Nucleus accumbens (tissue), 56 donors: ENCODE measurements at places on chromosomes 11 and 22.

GRCh38 chr11:63564056-63564774 lies 1.0 kb upstream of the PLAAT2 start:
- DNase-seq: no peak

- DNase-seq: no peak
These were observed 59.5 kb upstream of the SCUBE2 start for GRCh38 chr11:9150926-9151325.

DNA sequence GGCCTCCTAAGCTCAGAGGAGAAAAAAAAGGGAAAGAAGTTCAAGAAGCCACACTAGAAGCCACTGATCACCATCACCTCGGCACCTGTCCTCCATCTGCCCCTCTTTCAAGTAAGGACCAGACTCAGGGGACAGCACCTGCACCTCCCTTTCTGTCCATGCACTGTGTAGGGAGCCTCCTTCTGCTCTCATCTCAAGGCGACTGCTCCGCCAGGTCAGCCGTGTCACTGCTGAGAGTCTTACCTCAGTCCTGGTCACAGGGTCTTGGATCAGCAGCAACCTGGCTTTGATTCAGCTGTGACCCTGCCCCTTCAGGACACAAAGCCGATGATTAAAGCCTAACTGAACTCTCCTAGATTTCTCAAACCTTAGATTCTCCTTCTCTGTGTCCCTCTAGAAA lies 101.5 kb downstream of the ZNF280B start:
- DNase-seq: no peak

GRCh38 chr11:6057452-6057851 lies 26.9 kb upstream of the OR56A1 start:
- DNase-seq: no peak

DNA sequence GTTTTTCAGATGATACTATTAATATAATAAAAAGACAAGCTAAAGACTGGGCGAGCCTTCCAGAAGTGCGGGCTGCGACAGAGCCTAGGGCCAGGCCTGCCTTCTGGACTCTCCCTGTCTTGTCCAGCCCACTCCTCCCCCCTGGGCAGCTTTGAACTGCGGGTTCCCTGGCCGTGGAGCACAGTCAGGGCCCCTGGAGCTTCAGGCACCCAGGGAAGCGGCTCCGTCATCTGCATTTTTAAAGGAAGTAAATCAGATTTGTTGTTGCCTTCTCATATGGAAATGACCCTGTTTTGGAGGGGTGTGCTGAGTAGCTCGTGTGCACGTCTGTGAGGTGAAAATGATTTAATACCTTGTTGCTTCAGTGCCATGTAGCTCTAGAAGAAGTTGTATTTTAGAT lies 265.3 kb downstream of the TBC1D22A start:
- DNase-seq: no peak

GRCh38 chr11:16605389-16605893 lies 133.0 kb upstream of the C11orf58 start:
- no peak for DNase-seq

DNA sequence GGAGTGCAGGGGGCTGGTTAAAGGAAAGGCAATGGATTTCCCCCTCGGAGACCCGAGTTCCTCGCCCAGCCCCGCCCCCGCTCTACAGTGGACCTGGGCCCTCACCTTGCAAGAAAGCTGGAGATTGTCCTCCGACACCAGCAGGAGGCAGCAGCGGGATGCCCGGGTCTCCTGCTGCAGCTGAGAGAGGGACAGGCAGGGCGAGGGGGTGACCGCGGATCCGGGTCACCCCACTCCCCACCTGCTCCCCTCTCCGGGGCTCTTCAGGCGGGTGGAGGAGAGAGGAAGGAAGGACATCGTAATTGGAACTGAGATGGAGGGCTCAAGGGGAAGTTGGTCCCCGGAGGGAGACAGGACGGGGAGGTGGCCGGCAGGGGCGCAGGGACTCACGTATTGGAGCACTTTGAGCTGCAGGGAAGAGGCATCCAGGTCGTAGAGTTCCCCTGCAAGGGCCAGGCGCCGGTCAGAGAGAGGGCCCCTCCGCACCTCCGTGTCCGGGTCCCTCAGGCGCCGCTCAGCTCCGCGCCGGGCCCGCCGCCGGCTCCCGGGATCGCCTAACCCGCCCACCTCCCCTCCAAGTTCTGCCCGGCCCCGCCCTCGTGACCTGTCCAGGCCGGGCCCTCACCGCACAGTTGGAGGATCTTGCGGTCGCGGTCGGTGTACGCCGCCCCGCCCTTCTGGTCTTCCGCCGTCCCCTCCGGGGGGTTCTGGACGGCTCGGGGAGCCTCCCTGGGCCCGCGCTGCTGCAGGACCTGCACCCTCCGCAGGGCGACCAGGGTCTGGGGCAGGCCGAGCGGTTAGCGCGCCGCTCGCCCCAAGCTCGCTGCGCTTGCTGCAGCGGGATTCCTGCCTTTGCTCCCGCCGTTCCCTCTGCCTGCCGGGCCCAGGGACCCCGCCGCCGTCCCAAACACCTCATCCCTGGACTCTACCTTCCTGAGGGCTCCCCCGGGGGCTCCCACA lies 84.1 kb downstream of the PDE2A start:
- no peak for DNase-seq

DNA sequence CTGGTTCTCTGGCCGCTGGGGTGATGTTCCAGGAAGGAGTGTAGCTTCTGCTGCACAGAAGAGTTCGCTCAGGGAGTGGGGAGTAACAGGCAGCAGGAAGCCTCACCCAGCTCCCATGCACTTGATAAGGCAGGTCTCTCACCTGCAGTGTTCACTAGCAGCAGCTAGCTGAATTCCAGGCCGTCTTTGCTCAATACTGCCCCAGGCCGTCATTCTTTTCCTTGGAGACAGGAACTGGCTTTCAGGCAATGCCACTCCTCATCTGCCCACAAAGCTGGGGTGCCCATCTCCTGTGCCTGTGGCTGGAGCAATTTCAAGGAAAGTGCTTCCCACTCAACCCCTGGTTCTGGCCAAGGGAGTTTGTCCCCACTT lies 66.1 kb downstream of the ARHGAP42 start:
- no peak for DNase-seq

- DNase-seq: no peak
These were observed 7.8 kb upstream of the JAML start for GRCh38 chr11:118232659-118233058.
